ENCODE measurements at places on chromosomes 13 and 19.

GRCh38 chr13:110850840-110851239, 64.0 kb downstream of the ANKRD10 start:
- DNase-seq = no peak

GRCh38 chr19:42057846-42058245, 12.2 kb downstream of the GRIK5 start:
- DNase-seq = no peak

DNA sequence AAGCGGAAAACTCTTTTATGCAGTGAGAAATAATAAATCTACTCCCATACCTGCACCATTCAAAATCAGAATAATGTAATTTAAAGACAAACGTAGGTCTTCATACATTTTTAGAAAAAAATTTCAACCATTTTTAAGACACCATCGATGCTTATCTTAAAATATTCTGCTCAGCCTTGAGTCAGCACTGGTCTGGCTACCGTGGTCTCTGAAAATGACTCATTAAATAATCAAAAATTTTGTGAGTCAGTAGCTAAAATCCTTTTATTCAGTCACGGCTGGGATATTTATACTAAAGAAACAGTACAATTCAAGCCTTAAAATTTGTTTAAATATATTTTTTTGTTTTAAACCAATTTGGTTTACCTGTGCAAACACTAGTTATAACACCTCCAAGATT, 2862.8 kb upstream of the PCDH20 start:
- no peak for DNase-seq

- DNase-seq = no peak
Measured at GRCh38 chr13:39036212-39036611, 1.7 kb downstream of the PROSER1 start.

DNA sequence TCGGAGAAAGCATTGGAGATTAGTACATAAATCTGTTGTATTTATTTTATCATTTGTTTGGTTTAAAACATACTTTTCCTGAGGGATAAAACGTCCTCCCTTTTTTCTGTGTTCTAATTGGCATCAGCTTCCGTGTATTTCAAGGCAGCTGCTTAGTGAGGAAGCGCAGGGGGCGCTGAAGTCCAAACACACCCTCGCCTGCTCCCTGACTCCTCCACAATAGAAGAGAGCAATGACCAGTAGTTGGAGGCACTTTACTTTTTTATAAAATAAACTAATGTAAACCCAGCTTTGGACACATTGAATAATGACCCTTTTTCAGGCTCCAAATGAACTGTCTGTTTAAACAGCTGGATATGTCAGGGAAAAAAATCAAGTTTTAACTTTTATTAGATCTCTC, 79.9 kb downstream of the RNASEH2B start:
- no peak for DNase-seq

GRCh38 chr19:38394488-38394887, 6.0 kb downstream of the SPRED3 start:
- DNase-seq = peak; percentile 40

DNA sequence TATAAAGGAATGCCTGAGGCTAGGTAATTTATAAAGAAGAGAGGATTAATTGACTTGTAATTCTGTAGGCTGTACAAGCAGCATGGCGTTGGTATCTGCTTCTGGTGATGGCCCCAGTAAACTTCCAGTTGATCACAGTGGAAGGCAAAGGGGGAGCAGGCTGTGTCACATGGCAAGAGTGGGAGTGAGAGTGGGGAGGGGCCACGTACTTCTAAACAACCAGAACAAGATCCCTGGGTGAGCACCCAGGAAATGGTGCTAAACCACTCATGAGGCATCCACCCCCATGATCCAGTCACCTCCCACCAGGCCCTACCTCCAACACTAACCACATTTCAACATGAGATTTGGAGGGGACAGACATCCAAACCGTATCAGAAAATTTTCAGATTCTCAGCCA, 3.0 kb upstream of the RNF113B start:
- DNase-seq = no peak

DNA sequence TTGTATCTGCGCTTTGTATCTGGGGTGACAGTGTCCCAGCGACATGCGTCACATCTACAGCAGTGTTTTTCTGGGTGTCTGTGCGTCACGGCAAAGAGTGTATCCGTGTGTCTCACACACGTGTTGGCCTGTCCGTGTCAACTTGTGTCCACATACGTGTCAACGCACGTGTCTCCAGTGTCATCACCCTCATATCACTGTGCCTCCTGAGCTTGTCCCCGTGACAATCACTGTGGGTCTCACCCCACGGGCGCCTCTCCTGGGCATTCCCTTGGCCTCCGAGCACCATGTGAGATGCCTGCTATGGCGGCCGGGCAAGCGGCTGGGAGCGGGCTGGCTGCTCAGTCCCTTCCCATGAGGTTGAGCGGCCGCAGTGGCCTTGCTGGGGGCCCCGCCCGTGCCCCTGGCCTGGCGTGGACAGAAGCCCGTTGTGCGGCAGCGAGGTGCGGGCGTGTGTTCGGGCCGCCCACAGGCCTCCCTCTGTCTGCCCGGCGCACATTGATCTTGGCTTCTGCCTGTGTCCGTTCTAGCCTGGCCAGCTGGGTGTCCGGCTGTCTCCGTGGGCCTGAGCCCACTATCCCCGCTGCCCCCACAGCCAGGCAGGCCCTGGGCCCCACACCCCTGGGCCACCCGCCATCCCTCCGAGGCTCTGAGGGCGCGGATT, 6.4 kb downstream of the NFIX start:
- no peak for DNase-seq

GRCh38 chr13:43493496-43494000, 293.2 kb downstream of the ENOX1 start:
- no peak for DNase-seq

DNA sequence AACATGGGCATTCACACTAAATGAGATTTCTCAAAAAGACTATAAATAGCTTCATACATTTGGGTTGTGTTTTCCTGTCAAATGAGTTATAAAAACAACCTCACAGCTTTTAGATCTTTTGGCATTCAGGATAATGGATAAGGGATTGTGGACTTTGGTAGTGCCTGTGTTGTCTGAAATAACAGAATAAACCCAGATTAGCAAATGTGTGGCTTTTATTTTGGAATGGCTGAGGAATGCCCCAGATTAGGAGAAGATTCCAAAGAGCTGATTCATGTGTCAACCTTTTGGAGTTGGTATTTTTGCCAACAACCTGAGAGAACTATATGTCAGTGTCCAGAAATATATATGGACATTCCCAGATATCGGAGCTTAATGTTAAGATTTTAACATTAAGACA, 164.7 kb downstream of the MTUS2 start:
- DNase-seq = no peak

DNA sequence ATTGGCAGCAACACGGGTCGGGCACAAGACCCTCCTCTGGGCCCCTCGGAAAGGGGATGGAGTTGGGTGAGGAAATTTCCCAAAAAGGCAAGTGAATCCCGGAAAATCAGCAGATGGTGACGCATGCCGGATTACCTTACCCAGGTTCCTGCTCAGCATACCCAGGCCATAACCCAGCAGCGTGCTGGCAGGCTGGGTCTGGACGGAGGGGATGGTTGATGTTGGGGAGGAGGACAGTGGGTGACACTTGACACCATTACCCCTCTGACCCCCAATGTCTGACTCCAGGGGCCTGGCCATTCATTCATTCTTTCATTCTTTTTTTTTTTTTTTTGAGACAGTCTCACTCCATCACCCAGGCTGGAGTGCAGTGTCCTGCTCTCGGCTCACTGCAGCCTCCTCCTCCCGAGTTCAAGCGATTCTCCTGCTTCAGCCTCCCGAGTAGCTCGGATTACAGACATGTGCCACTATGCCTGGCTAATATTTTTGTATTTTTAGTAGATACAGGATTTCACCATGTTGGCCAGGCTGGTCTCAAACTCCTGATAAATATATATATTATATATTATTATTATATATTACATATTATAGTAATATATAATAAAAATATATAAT, 799 bp downstream of the PVR start:
- no peak for DNase-seq

DNA sequence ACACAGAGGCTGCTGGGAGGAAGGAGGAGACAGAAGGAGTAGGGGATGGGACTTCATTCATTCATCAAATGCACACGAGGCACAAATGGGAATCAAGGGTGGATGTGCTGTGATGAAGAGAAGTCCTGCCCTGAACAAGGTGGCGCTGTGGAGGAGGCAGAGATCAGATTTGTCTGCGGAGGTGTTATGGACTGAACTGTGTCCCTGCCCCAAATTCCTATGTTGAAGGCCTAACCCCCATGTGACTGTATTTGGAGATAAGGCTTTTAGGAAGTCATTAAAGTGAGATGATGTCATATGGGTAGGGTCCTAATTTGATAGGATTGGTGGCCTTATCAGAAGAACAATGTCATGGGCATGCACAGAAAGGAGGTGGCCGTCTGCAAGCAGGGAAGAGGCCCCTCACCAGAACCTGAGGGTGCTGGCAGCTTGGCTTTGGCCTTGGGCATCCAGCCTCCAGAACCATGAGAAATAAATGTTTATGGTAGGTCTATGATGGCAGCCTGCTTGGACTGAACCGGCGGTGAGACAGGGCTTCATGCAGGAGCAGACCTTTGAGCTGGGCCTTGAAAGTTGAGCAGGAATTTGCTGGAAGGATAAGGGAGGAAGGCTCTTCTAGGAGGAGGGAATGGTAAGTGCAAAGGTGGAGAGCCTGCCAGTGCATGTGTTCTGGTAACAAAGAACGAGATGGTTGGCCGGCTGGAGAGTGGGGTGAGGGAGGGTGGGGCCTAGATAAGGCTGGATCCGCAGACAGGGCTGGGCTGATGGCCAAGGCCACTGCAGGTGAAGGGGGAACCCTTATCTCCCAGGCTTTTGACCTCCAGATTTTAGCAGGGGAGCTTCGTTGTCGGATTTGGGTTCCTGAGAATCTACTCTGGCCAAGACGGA, 2.7 kb upstream of the CEBPA start:
- no peak for DNase-seq

GRCh38 chr19:40191836-40192646, 815 bp downstream of the MAP3K10 start:
- no peak for DNase-seq

- peak; percentile 86 for DNase-seq
Measured at GRCh38 chr19:43624933-43625332, 5.5 kb upstream of the ZNF428 start.

- no peak for DNase-seq
Measured at GRCh38 chr13:74922963-74923362, 559.0 kb downstream of the TBC1D4 start.

GRCh38 chr19:8306235-8307054, 1.7 kb downstream of the CD320 start:
- no peak for DNase-seq

GRCh38 chr19:16901491-16902175, 12.8 kb downstream of the F2RL3 start:
- no peak for DNase-seq

- no peak for DNase-seq
Measured at GRCh38 chr13:67048821-67049150, 181.3 kb downstream of the PCDH9 start.

DNA sequence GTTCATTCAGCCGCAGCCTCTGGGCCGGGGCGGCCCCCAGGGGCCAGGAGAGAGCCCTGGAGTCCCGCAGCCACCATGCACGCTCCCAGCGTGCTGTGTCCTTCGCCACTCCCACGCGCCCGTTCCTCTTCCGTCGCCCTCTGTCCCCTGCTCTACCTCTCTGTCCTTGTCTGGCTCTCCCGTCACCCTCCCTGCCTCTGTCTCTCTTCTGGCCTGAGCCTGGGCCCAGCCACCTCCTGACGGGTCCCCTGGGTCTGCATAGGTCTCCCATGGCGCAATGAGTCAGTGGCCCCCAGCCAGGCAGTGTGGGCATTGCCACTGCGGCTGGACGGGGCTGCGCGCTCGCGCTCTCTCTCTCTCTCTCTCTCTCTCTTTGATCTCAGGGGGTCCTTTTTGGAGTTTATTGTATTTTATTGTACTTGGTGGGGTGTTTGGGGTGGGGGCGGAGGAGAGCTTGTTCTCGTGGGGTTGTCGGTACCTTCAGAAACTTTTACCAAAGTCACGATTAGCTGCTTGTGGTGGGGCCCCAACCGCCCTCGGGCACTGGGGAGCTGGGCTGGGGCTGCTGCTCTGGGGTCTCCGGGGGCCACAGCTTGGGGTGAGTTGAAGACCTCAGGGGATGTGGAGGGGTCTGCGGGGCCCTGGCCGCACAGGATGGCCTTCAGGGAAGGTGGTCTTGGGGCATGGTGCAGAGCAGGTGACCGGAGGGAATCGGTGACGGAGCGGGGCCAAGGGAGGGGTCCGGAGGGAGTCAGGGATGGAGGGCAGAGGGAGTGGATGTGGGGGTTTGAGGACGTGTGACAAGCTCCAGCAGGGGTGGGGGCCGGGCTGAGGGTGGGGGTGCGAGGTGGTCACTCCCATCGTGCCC, 1.7 kb upstream of the TGFBR3L start:
- no peak for DNase-seq

DNA sequence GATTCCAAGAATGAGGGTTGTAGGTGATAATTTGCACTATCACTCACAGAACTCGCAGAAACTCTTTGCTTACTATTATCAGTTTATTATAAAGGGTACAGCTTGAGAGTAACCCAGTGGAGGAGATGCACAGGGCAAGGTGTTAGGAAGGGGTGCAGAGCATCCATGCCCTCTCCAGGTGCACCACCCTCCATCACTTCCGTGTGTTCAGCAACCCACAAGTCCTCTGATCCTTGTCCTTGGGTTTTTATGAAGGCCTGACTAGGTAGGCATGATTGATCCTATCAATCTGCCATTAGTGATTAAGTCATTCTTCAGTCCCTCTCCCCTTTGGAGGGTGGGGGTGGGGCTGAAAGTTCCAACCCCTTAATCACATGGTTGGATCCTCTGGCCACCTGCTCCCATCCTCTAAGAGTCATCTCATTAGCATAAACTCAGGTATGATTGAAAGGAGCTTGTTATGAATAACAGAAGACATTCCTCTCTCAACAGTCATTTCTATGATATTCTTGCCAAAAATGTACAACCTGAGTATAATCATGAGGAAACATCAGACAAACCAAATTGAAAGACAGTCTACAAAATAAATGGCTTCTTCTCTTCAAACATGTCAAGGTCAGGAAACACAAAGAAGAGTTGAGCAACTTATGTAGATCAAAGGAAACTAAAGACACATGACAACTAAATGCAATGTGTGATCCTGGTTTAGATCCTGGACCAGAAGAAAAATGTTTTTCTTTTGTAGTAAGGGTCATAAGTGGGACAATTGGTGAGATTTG, 225.4 kb downstream of the PCCA start:
- no peak for DNase-seq

- no peak for DNase-seq
Measured at GRCh38 chr13:111577956-111578605, 257.6 kb downstream of the TEX29 start.

DNA sequence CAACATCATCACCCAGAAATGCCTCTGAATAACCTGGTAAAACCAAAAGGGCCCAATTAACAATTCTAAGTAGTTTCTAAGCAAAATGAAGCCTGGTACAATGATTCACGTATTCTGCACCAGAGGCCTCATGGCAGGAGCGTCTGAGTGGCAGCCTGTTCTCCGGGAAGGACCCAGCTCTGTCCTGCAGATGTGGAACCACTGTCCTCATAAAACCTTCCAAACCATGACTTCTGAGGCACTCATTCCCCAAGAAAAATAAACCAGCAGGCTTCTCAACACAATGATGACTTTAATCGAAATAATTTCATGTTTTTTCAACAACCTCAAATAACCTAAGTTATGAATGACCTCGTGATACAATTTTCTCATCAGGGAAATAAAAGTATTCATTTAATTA, 89.9 kb downstream of the STK24 start:
- no peak for DNase-seq
